ENCODE measurements at places on chromosomes 6 and 20.

DNA sequence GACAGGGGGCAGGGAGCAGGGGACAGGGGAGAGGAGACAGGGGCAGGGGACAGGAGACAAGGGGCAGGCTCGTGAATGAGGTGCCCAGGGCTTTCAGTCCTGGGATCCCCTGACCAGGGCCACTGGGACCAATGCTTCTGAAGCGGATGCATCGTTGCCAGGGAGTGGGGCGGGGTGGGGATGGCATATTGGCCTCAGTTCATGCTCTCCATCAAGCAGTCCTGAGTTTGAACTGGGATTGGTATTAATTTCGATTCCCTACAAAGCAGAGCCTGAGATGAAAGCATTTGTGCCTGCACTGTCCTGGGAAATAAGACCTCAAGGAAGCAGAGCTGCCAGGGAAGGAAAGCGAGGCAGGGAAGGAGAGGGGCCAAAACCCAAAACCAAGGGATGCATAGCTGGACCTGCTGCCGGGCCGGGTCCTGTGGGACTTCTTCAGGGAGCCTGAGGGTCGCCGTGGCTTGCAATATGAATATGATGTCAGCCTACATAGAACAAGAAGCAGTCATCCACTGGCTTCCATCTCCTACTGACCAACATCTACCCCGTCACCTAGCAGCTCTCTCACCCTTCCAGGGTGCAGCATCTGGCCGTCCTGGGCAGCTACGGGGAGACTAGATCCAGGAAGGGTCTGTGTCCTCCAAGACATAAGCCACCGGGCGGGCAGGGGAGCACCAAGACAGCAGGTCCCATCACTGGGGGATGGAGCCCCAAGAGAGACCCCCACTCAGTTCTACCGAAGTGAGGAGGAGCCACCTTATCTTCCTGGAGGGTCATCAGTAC is 233.3 kb downstream of the SYNDIG1 start:
- DNase-seq: no peak

DNA sequence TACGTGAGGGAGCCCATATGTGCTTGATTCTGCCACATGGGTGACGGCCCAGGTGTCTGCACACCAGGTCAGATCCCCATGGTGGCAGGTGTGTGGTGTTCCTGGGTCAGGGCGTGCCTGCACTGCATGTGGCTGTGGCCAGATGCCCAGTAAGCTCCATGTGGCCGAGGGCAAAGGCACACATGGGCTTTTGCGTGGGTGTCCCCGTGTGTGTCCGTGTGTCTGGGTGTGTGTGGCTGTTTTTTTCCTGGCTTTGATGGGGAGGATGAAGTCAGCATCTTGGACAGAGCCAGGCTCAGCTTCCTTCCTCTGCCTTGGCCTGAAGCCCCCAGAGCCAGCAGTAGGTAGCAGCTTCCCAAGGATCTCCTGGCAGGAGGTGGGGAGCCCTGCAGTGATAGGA is 1.5 kb upstream of the TNXB start:
- no peak for DNase-seq

DNA sequence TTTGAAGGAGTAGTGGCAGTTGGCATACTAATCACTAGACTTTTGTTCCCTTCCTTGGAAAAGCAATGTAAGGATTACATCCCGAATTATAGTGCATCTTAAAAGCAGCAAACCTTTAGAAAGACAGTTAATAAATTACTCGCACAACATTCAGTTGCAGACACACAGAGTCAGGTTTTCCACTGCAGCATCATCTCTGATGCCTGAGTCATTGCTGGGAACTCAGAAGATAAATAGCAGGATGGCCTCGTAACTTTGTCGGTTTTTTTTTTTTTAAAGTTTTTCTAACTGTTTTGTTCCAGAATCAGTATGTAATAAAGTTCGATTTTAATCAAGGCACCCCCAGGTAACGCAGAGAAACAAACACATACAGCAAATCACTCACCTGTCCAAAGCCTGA is 34.3 kb downstream of the GJA10 start:
- DNase-seq: peak; percentile 60

GRCh38 chr6:24522228-24523176 is 27.7 kb downstream of the ALDH5A1 start:
- DNase-seq: no peak

- DNase-seq: no peak
These were observed 67.4 kb upstream of the DSP start for GRCh38 chr6:7473805-7474719.

DNA sequence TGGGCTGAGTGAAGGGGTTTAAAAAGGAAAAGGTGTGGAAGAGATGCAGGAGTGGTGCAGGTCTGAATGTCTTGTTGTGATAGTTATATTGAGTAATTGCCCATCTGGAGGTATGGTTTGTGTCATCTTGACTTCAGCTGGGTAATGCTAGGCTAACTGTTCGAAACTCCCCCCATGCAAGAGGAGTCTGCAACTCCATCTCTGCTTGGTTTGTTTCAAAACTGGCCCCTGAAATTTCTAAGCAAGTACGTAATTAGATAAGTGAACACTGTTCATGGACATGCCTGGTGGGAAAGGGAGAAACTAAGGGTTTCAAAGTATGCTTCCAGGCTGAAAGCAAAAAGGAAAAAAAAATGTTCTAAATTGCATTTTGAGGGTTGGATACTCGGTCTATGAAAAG is 17.1 kb downstream of the TTK start:
- no peak for DNase-seq

DNA sequence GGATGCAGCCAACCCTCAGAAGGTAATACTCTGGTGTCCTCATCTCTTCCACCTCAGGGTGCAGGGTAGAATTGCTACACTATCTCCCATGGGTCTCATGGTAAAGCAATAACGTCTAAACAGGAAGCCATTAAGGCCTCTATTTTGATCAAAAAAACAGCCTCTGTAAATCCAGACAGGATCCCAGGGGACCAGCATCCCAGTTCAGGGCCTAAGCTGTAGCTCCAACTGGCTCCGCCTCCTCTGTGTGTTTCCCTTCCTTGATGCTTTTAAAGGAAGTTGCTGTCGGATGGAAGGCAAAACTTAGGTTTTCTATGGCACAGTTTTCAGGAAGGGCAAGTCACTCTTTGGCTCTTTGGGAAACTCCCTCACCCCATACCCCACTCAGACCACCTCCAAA is 222.0 kb downstream of the MAFB start:
- DNase-seq: no peak

DNA sequence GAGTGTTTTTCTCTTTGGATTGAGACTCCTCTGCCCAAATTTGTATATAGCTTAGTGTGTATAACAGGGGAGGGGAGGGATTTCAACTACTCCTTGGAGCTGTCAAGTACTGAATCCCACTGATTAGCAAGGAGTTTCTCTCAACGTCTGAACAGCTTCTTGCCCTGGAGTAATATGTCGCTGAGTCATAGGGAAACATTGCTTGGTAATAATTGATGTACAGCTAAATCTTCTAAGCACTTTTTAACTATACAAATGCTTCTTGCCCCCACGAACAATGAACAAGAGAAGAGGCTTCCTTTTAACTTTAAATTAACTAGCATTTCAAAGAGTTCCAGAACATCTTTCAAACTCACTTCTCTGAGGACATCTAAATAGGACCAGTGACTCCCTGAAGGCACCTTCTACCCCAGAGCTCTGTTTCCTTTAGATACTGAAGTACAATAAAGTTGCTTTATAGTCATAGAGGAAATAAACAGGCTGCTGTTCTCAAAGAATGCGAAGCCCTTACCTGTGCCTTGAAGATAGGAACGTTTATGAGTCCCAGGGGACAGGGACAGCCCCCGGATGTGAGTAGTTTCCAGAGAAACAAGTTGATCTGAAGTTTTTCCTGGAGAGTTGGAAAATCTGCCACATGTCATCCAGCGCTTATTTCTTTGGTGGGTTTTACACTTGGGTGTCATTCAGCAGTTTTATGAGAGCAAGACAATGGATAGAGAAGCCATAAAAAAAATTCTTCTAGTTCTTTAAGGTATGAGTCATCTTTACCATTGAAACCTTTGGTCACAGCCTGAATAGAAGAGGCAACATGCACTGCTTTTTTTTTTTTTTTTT is 462.5 kb upstream of the BTBD3 start:
- peak; percentile 90 for DNase-seq

DNA sequence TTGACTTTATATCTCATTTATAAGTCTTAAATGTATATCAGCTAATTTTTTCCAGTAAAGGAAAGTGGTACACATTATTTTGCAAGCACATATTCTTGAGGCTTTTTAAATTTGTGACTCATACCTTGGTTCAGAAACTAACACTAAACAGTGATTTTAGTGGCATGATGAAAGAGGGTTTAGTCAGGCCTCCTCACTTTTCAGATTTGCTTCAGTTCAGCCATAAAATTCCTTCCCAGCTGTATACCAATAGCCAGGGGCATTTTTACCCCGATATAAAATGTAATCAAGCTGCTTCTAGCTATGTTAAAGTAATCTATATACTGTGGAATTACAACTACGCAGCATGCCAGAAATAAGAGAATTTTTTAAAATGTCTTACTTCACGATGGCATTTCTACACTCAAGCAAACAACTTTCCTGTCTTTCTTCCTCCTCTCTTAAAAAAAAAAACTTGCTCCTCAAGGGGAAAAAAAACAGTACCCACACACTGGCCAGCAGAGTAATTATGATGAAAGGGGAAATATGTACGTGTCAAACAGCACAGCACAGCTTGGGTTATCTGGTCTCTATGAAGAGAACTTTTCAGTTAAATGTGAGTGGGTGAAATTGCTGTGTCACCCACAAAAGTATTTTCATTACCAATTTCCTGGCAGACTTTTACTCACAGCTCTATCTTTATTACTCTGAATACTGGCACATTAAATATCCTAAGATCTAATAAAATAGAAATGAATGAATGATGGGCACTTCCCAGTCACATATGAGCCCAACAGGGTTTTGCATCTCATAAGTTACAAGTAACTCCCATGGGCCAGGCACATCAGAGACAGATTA is 244.8 kb upstream of the TENT5A start:
- DNase-seq: peak; percentile 91

DNA sequence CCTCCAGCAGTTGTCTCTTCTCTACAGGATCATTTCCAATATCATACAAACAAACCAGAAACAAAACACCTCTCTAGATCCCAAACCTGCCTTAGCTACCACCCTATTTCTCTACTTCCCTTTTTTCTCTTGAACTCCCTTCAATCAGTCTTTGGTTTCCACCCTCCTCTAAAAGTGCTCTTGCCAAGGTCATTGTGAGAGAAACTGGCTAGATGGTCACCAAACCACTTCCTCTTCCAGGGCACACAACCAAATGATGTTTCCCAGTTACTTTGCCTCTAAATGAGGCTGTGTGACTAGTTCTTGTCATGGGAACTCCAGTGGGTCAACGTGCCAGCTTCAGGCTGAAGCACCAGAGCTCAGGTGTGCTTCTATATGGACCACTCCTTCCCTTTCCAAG is 85.8 kb upstream of the ARMC2 start:
- no peak for DNase-seq

- DNase-seq: peak; percentile 38
These were observed 99.0 kb upstream of the ZFP64 start for GRCh38 chr20:52290569-52290968.

- no peak for DNase-seq
These were observed 640 bp downstream of the NFS1 start for GRCh38 chr20:35698298-35699126.

GRCh38 chr20:16270314-16270931 is 302.8 kb downstream of the KIF16B start:
- DNase-seq: no peak

GRCh38 chr6:70673054-70673453 is 5.4 kb downstream of the SMAP1 start:
- DNase-seq: no peak

DNA sequence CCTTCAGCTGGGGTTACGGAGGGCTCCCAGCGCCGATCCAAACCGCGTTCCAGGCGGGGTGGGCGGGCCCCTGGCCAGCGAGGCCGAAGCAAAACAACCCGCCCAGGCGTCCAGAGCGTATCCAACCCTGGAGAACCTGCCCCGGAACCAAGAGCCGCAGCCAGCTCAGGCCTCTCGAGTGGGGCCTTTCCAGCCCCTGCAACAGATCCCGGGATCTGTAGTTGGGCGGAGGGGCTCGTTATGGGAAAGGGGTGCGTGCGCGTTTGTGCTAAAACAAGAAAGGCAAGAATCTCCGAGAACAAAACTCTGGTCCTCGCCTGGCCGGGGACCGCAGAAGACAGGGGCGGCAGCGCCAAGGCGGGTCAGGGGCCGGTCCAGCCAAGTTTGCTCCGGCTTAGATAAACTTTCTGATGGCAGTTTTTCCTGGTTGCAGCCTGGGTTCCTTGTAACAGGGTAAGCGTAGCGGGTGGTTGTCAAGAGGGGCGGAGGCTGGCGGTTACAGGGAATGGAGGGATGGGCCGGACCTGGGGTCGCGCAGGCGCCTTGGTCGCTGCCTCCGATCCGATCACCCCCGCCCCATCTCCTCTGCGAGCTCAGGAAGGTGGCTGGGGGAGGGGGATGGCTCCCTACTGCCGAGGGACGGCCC is 448 bp upstream of the RIN2 start:
- peak; percentile 90 for DNase-seq

DNA sequence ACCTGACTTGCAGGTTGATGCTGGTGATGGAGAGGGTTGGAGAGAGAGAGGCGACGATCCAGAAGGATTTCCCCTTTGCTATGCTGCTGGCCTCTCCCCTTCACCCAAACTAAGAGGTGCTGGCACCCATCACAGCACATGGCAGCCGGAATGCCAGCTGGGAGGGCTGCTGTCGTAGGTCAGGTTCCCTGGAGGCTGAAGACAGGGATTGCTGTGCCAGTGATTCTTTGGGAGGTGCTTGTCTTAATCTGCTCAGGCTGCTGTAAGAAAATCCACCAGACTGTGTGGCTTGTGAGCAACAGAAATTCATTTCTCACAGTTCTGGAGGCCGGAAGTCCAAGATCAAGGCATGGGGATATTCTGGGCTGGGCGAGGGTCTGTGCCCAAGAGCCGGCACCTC is 4.4 kb upstream of the ARFGAP1 start:
- DNase-seq: no peak

- DNase-seq: no peak
These were observed 49.0 kb downstream of the SSR1 start for GRCh38 chr6:7264041-7264440.

GRCh38 chr20:44683263-44684046 is 31.7 kb upstream of the CCN5 start:
- peak; percentile 31 for DNase-seq

DNA sequence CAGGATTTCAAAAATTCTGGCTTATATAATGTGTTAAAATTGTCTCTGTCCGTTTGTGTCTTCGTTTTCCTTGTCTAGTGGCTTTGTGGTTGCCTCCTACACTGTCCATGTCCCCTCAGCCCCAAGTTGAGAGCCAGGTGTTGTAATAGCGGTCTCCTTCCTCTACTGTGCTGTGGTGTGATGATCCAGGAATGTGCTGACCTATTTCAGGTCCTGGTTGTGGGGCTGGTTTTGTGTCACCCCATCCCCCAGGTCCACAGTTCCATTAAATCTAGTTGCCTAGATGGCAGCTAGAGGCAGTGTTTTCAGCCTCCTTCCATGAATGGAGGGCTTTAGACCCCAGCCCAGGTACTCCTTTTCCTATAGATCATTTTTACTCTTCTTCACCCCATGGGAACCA is 128.7 kb downstream of the DNAH8 start:
- no peak for DNase-seq
